ENCODE measurements at places on chromosomes 12 and 14.
A peak's percentile ranks its signal among the peaks of the same experiment; 100 is the strongest.

DNA sequence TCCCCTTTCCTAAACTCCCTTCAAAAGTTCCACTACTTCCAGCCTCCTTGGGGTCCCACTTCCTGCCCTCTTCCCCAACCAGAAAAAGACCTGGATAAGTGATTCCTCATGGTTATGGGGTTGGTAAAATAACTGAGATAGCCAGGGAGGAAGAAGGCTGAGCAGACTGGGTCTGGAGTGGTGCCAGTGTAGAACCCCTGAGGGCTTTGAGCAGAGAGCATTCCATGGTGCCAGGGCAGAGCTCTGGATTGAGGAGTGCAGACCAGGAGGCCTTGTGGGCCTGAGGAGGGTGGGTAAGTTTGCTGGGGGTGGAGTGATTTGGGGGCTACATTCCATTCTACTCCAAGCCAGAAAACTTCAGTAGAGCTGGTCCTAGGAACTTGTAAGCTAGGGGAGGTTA lies 9.5 kb upstream of the CISTR start:
- no peak for DNase-seq

DNA sequence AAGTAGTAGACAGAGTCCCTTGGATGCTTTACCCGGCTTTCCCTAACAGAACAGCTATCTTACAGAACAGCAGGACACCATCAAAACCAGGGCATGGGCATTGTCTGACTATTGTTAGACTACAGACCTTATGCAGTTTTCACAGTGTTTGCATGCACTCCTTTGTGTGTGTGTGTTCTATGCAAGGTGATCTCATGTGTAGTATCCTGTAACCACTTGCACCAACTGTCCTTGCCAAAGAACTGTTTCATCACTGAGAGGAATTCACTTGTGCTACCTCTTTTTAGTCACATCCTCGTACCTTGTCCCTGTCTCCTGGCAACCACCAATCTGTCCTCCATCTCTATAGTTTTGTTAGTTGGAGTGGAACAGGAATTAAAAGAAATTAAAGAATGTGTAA lies 183.6 kb upstream of the PZP start:
- DNase-seq: no peak

- no peak for DNase-seq
These were observed 184.6 kb downstream of the SLC6A15 start for GRCh38 chr12:84727961-84728360.

DNA sequence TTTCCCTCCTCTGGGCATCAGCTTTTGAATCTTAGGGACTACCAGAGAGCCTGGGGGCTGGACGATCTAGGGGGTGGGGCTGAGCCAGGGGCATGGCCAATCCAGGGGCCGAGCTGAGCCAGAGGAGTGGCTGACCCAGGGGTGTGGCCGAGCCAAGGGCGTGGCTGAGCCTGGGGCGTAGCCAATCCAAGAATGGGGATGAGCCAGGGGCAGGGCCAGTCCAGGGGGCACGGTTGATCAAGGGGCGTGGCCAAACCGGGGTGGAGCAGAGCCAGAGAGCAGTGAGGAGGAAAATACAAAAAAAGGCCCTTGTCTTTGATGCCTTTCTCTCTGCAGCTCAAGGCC lies 219.3 kb upstream of the NOS1 start:
- no peak for DNase-seq

DNA sequence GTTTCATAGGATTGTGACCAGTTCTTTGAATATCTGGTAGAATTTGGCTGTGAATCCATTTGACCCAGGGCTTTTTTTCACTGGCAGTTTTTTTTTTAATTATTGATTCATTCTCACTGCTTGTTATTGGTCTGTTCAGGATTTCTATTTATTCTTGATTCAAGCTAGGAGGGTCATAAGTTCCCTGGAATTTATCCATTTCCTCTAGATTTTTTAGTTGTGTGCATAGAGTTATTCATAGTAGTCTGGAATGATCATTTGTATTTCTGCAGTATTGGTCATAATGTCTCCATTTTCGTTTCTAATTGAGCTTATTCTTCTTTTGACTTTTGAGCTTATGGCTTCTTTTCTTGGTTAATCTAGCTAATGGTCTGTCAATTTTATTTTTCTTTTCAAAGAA lies 291.6 kb downstream of the AKAP6 start:
- DNase-seq: no peak

DNA sequence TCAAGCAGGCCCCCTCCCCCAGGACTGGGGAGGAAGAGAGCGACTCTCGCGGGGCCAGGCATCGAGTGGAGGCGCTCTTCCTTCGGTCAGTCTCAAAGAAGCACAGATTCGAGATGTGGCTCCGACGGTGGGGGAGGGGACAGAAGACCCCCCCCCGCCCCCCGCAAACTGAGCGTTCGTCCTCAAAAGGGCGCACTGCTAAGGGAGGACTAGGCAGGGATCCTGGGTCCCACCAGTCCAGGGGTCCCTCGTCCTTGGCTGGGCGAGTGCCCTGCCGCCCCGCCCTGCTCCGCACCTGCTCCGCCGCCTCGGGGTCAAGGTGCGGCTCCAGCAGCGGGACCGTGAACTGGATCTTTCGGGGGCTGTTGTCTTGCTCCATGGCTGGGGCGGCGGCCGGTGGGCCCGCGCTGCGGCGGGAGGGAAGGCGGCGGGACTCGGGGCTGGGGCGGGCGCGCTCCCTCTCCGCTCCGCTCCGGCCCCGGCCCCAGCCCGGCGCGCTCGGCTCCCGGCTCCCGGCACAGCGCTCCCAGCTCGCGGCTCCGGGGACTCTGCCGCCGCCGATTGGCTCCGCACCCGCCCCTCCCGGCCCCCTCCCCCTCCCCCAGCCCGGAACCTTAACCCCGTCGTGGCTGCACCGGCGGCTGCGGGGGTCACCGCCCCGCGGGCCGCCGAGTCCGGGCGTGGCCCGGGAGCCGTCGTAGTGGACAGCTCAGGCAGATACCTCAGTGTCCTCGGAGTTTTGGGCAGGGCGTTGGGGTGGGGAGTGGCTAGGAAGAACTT lies at the start of gene PPP1R1A:
PPP1R1A (minus strand) TSS at position 550 of the 780 bp plus-strand sequence; CDS start at position 379, 171 bp downstream.
- DNase-seq: no peak

DNA sequence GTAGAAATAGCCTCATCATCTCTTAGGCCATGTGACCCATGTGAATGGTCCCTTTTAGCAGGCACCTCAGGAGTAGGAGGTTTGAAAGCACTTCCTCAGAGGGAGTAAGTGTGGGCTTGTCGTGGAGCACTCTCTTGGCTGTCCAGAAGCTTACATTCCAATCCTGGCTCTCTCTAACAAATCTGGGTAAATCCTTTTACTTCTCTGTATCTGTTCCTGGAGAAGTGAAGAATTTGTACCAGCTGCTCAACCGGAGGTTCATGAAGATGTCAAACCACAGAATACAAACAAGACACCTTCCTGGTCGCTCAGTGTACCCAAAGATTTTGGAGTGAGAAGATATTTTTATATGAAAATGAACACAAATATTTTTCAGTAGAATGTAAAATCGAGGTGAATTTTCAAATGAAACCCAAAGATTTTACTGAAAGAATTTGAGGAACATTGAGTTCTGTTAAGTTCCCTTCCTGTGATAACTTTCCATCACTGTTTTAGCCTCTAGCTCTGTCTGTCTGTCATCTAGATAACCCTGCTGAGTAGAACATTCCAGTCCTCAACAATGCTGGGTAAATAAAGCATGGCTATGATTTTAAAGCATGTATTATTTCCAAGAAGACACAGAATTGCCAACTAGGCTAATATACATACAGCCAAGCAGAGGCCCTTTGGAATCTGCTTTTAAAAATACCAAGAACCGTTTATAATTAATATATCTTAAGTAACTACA lies 263.9 kb upstream of the RGS6 start:
- DNase-seq: no peak

DNA sequence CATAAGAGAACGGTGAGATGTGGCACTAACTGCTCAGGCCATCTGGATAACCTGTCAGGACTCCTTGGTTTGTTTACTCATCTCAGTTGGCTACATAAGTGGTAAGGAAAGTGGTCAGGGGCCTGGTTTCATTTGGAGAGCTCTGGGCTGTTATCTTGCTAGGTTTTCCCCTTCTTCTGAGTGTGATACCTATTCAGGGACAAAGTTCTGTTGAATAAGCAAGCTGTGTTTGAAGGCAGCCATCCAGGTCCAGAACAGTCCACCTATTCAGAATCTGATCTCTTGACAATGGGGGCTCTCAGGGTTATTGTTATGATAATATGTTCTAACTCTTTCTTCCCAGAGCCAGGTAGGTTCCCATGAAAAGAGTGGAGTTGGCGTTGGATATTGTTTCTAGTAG lies 194.9 kb downstream of the PAH start:
- DNase-seq: no peak

DNA sequence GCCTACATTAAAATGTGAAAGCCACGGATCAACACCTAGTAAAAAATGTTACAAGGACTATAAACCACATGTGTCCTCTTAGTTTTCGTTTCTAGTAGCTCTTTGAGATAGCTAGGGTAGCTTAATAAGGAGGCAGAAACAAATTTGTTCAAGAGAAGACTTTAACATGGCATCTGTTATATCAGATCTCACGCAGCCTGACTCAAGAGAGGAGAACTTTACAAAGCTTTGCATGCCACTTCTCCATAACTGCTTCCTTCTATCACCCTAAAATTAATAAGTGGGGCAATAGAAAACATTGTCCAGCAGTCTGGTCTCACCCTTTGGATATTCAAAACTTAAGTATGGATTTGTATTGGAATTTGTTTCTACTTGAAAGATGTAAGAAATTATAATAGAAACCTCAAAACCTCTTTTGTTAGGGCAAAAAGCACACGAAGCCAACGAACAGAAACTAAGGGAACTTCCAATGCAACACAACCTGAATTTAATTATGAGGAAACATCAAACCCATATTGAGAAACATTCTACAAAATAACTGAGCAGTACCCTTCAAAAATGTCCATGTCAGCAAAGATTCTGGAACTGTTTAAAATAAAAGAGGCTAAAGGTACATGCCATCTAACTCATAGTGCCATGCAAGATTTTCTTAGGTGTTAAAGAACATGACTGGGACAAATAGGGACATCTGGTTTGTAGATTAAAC lies 194.8 kb downstream of the LRIG3 start:
- DNase-seq: no peak

DNA sequence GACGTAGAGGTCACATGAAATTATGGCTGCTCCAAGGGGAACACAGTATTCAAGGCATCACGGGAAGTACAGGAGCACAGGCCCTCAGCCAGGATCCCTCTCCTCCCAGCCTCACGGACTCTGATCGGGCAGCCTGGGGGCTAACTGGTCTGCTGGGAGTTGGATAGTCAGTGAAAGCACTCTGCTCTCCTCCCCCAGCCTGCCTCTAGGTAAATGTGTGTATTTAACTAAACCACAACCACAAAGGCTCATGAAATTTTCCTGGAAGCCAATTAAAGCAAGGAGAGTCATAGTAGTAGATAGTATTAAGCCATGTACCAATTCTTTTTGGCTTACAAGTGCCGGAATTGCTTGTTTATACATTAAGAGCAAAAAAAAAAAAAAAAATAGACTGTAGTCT lies 254.3 kb downstream of the MSRB3 start:
- no peak for DNase-seq

GRCh38 chr12:127145929-127146789 lies 1120.8 kb upstream of the TMEM132C start:
- peak; percentile 77 for DNase-seq

DNA sequence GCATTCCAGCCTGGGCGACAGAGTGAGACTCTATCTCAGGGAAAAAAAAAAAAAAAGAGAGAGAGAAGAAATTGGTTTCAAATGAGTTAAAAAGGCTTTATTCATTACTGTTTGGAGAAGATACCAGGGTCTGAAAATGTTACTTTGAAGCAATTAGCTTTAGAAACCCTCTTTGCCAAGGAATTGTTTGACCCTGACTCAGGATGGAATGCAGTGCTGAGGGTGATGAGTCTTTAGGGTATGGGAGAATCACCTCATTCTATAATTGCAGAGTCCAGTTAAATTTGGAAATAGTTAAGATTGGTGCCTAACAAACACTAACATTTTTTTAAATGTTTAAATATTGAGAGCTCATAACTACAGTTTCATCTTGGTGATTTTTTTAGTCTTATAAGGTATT lies 13.3 kb downstream of the RAP1B start:
- no peak for DNase-seq

DNA sequence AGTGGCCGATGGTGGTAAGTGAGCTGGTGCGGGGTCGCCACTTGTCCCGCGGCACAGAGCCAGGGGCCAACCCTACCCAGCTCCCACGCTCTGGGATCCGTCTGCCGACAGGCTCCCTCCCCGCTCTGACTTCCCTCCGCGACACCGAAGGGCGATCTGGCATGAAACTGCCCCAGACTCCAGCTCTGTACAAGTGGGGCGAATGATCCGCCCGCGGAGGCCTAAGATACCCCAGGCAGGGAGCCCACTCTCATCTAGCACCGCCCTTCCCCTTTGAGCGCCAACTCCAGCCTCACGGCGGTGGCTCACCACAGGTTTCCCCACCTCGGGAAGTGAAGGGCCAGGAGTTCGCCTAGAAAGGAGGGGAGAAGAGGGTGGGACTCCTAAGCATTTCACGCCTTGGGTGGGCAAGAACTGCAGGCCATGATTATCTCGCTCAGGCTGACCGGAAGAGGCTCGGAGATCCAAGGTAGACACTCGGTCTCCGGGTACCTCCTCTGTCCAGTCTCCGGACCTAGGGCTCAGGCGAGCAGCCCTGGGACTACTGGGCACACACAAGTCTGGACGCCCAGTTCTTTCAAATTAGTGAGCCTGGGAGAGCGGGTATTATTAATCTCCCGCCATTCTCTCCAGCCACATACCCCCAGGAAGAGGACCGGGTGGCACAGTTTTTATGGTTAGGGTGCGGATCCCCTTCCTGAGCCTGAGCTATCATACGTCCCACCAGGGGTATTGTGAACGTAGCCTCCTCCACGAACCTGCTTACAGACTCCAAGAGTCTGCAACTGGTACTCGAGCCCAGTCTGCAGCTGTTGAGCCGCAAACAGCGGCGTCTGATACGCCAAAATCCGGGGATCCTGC lies 849 bp downstream of the WNT1 start:
- DNase-seq: no peak

GRCh38 chr14:64501411-64502171 lies 2.0 kb downstream of the ZBTB25 start:
- no peak for DNase-seq

DNA sequence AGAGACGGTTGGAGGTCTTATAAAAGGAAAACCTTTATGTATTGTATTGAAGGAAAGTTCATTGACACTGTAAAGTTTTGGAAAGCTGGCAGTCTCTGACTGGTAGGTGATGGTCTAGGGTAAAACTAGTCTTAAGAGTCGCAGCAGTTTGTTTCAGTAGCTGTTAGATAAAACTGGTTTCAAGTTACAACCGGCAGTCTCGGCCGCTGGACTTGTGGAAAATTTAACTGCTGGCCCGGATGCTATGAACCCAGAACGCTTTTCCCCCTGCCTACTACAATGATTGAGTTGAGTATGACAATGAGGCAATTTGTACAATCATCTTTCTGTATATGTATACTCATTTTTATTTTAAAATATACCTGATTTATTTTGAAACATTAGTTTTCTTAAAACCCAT lies 1426.9 kb downstream of the AACS start:
- DNase-seq: no peak

DNA sequence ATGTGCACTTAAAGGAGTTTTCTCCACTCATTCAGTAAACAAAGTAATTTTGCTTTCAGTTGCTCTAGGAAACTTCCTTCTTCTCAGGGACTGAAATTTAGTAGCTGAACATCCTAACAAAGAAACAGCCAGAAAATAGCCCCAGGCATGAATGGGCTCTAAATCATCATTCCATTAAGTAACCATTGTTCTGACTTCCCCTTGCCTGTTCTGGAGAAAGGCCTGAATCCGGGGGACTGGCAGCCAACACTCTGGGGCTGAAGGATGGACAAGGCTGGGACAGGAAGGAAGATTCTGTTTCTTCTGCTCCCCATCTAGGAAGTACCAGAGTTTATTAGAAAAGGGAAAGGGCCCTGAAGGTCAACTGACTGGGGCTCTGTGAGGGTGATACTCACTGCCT lies 104.5 kb downstream of the ESRRB start:
- DNase-seq: no peak

GRCh38 chr12:34379142-34379541 lies 356.8 kb downstream of the ALG10 start:
- DNase-seq: no peak

Measured in stimulated activated CD8-positive, alpha-beta memory T cell treated with anti-CD3 and anti-CD28 coated beads, Interleukin-7, amount 100 ng/mL, for 4 hours (primary cell).